Chondrocyte (in vitro differentiated cells): ENCODE measurements at places on chromosomes 1 and 21. TPM values are rescaled to one million over a fixed set of nuclear protein-coding genes. Genes with fewer than 3 reads are reported as not detected.

DNA sequence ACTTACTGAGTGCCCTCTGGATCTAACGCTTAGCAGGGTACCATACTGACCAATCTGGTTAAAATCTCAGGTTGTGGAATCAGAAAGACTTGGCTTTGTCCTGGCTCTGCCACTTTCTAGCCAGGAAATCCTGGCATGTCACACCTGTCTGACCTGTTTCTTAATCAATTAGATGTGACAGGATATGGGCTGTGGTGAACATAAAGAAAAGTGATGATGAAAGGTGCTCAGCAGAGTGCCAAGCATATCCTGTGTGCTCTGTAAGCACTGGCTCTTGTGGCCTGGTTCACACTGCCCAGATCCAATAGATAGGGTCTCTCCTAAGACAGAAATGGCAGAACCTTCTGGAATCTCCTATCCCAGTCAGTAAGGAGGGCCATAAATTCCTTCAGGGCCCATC is 53.9 kb downstream of the PHC2 start:
- DNase-seq, result no peak
- no peak overlapping the region for H3K4me3 ChIP-seq
- no peaks in the 10 kb centered on the region for H3K36me3 ChIP-seq
- H3K27ac ChIP-seq, result no peak overlapping the region
- no peaks in the 10 kb centered on the region for H3K27me3 ChIP-seq

- no peak for DNase-seq
- peaks cover 9% of the 10 kb centered on the region for H3K36me3 ChIP-seq
- H3K4me1 ChIP-seq, result peaks cover 47% of the 10 kb centered on the region
- peak overlapping the region; percentile 80 for H3K27ac ChIP-seq
- no peak overlapping the region for H3K4me3 ChIP-seq
- H3K27me3 ChIP-seq, result no peaks in the 10 kb centered on the region
Observed at GRCh38 chr1:93172778-93173177, 7.4 kb downstream of the TMED5 start.

DNA sequence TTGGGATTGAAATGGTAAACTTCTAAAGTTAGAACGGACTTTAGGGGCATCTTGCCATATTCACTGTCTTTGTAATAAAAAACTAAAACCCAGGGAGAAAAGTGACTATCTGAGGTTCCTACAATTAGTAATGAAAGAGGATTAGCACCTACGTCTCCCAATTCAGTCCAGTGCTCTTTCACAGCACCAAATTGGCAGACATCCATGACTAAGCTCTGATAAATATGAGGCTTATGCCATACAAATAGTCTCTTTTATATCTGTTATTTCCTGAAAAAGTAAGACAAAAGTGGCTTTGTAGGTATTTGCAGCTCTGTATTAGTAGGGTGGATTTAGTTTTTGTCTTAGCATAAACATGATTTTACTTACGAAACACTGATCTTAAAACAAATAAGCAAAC is 315.0 kb upstream of the NRIP1 start:
- no peaks in the 10 kb centered on the region for H3K27me3 ChIP-seq
- H3K4me1 ChIP-seq, result no peaks in the 10 kb centered on the region
- no peaks in the 10 kb centered on the region for H3K36me3 ChIP-seq
- no peak for DNase-seq

DNA sequence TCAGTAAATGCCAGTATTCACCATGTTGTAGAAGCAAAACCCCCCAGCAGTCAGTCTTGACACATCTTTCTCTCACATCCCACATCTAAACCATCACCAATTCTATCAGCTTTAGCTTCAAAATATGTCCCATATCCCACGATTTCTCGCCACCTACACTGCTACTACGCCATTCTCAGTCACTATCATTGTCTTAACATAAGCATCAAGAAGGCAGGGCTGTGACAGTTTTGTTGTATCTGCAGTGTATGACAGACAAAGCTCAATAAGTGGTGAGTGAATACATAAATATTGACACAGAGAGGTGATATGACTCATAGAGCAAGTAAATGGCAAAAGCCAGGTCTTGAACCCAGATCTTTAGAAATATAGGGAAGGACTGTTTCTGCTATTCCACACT is 59.9 kb downstream of the JAK1 start:
- H3K27me3 ChIP-seq, result no peaks in the 10 kb centered on the region
- no peak overlapping the region for H3K4me3 ChIP-seq
- peaks cover 48% of the 10 kb centered on the region for H3K4me1 ChIP-seq
- H3K27ac ChIP-seq, result no peak overlapping the region
- no peaks in the 10 kb centered on the region for H3K36me3 ChIP-seq

DNA sequence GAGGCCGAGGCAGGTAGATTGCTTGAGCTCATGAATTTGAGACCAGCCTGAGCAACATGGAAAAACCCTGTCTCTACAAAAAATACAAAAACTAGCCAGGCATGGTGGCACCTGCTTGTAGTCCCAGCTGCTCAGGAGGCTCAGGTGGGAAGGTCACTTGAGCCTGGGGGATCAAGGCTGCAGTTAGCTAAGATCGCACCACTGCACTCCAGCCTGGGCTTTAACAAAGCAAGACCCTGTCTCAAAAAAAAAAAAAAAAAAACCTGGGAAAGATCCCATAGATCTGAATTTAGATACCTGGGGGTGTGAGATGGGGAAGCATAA is 32.9 kb downstream of the NIBAN1 start:
- H3K27me3 ChIP-seq, result no peaks in the 10 kb centered on the region
- H3K27ac ChIP-seq, result no peak overlapping the region
- DNase-seq, result no peak
- H3K4me1 ChIP-seq, result peaks cover 41% of the 10 kb centered on the region
- H3K36me3 ChIP-seq, result peaks cover 10% of the 10 kb centered on the region

DNA sequence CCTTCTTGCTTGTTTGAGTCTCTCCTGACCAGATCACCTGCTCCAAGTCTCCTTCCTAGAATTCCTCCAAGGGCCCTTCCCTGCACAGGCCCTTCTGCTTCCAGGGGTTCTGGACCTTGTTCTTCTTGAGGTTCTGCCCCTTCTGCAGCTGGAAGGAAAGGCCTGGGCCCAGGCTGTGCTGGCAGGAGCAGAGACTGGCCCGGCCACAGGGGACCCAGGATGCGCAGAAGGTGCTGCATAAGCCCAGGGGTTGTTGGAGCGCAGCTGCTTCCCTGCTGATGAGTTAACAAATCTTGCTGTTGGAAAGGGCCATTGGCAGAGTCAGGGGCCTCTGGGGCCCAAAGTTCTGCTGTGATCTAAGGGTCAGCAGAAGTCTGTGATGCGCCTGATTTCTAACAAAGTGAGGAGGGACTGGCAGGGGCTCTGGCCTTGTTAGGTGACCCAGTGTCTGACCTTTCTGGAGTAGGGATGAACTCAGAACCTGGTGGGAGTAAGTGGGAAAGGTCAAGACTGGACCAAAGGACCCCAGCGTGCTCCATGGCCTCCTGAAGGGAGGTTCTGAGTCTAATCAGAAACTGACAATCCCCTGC is 509.8 kb downstream of the PTPRU start:
- no peaks in the 10 kb centered on the region for H3K4me1 ChIP-seq
- no peaks in the 10 kb centered on the region for H3K36me3 ChIP-seq
- H3K27ac ChIP-seq, result no peak overlapping the region
- DNase-seq, result no peak
- H3K4me3 ChIP-seq, result no peak overlapping the region

DNA sequence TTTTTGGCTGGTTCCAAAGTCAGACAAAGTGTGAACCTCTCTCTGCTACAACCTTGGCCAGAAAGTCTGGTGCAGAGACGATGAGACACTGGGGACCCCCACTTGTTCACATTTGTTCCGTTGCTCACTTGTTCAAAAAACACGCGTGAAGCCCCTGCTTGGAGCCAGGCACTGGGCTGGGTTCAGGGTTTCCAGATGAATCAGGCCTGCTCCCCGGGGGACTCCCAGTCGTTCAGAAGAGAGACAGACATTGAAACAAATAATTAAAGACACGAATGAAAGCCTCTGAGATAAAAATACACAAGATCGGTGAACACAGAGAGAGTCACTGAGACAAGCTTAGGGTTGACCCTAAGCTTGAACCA is 101.5 kb upstream of the RUNX3 start:
- H3K36me3 ChIP-seq, result no peaks in the 10 kb centered on the region
- H3K27ac ChIP-seq, result peak overlapping the region; percentile 91
- DNase-seq, result no peak
- no peak overlapping the region for H3K4me3 ChIP-seq
- peaks cover 67% of the 10 kb centered on the region for H3K4me1 ChIP-seq

GRCh38 chr1:217943361-217943760 is 312.2 kb downstream of the SPATA17 start:
- H3K4me1 ChIP-seq, result no peaks in the 10 kb centered on the region
- H3K27me3 ChIP-seq, result peaks cover 24% of the 10 kb centered on the region
- H3K4me3 ChIP-seq, result no peak overlapping the region
- no peaks in the 10 kb centered on the region for H3K36me3 ChIP-seq
- no peak for DNase-seq

- DNase-seq, result no peak
- H3K27ac ChIP-seq, result peak overlapping the region; percentile 75
Observed at GRCh38 chr1:174954073-174954460, 45.7 kb upstream of the CACYBP start.

DNA sequence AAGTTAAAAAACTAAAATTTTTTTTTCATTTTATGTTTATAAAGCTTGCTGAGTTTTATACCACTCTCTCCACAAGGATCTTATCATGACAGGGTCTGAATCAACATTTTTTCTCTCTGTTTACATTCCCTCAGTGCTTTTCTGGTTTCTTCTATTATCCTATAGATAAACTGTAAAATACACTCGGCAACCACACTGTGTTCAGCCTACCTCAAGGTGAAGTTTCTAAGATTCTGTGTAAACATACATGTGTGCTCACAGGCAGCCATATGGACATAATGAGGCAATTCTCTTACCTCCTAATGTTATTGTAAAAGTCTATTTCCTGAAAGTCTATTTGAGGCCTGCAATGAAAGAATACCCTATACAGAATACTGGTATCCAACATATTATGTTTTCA is 114.6 kb downstream of the NTPCR start:
- H3K27me3 ChIP-seq, result no peaks in the 10 kb centered on the region
- no peak overlapping the region for H3K27ac ChIP-seq
- no peak overlapping the region for H3K4me3 ChIP-seq
- peaks cover 16% of the 10 kb centered on the region for H3K4me1 ChIP-seq

- H3K27me3 ChIP-seq, result no peaks in the 10 kb centered on the region
- DNase-seq, result no peak
- H3K4me1 ChIP-seq, result no peaks in the 10 kb centered on the region
- H3K27ac ChIP-seq, result no peak overlapping the region
- H3K4me3 ChIP-seq, result no peak overlapping the region
Observed at GRCh38 chr1:4397196-4397595, 257.2 kb upstream of the AJAP1 start.

- peak overlapping the region; percentile 64 for H3K4me3 ChIP-seq
- peaks cover 35% of the 10 kb centered on the region for H3K27me3 ChIP-seq
- H3K4me1 ChIP-seq, result peaks cover 12% of the 10 kb centered on the region
Observed at GRCh38 chr1:226549094-226549936, 751 bp downstream of the STUM start.

DNA sequence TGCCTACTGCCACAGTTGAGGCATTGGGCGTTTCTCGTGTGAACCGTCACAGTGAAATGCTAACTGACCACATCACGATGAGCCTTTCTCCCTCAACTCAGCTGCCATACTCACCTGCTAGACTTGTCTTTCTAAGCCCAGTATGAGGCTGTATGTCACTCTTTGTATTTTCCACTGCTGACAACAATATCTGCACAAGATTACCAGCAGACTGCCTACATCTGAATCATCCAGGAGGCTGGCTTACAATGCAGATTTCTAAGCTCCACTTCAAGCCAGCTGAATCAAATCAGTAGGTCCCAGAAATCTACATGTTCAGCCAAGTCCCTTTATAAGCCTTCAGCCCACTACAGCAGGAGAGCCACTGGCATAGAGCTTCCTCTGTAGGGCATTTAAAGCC is 355.0 kb upstream of the DUSP10 start:
- peaks cover 16% of the 10 kb centered on the region for H3K27me3 ChIP-seq
- H3K4me3 ChIP-seq, result no peak overlapping the region
- no peak for DNase-seq
- H3K27ac ChIP-seq, result no peak overlapping the region
- H3K4me1 ChIP-seq, result no peaks in the 10 kb centered on the region

DNA sequence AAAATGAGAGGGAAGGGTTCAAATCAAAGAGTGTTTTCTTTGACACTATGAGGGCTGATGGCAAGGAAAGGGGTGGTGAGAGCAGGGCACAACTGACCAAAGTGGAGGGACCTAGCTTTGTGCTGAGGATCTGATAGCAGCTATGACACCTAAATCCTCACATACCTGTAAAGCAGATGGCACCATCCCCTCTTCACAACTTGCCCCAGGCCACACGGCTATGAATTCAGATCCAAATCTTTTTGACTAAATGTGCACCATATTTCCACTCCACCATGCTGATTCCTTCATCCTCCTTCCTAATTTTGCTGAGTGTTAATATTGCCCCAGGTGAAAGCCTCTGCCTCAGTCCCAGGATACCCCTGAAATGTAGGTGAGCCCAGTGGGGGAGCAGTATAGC is 385.7 kb downstream of the PLPP3 start:
- DNase-seq, result no peak
- H3K27me3 ChIP-seq, result no peaks in the 10 kb centered on the region
- no peak overlapping the region for H3K27ac ChIP-seq
- no peaks in the 10 kb centered on the region for H3K36me3 ChIP-seq
- peaks cover 19% of the 10 kb centered on the region for H3K4me1 ChIP-seq

- H3K27ac ChIP-seq, result peak overlapping the region; percentile 57
- DNase-seq, result no peak
- H3K36me3 ChIP-seq, result no peaks in the 10 kb centered on the region
Observed at GRCh38 chr1:65264197-65264929, 45.0 kb upstream of the DNAJC6 start.

DNA sequence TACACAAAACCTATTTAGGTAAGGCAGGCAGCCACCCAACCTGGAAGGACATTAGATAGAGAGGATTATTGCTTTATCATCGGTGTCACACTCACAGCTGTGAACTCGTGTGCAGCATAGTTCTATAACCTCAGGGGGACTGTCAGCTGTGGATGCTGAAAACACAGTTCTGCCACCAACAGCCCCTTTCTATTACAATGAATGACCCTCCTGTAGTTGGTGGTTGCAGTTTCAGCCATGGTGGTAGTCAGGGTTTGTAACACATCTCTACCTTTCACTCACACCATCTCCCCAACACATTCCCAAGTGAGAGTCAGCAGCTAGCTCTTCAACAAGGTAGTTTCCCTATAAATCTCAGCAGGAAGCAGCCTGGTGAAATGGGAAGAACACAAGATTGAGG is 136.8 kb downstream of the ZC3H11B start:
- DNase-seq, result no peak
- peaks cover 3% of the 10 kb centered on the region for H3K27me3 ChIP-seq
- H3K4me1 ChIP-seq, result no peaks in the 10 kb centered on the region
- no peak overlapping the region for H3K27ac ChIP-seq

HPCA gene
- 0.54 TPM in 1 of 3 replicates, not detected in the others for total RNA-seq

IL10 gene
- not detected in 3 replicates for total RNA-seq

TAS1R1 gene
- not detected in 3 replicates for total RNA-seq

ZFP69 gene
- 4.5 to 4.9 TPM (median 4.5 TPM) in 3 replicates for total RNA-seq

TUT4 gene
- 40.9 to 48.9 TPM (median 42.9 TPM) in 3 replicates for total RNA-seq

CLEC20A gene
- total RNA-seq, result not detected in 3 replicates

FAM110D gene
- total RNA-seq, result 0.22 to 0.27 TPM (median 0.23 TPM) in 3 replicates

HCRTR1 gene
- 0.21 to 0.45 TPM in 2 of 3 replicates, not detected in the other for total RNA-seq
